HT1080 (cell line): ENCODE measurements at places on chromosomes 13 and 19.

- peak; percentile 28 for DNase-seq
These were observed 29.4 kb downstream of the RFXAP start for GRCh38 chr13:36848199-36848982.

DNA sequence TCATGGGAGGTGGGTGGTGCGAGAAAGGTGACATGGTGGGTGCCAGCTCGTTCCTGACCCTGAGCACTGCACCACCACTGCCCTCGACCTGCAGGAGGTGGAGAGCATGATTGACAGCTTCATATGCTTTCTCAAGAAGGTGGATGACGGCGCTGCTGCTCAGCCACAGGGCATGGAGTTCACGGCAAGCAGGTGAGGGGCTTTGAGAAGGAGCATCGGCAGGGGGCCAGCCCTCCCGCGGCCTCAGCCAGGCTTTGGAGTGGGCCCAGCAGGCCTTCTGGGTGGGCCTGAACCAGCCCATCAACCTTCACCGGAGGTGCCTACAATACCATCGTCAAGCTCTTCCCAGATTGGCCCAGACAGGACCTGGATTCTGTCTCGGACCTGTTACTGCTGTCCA, 18.9 kb upstream of the ZNF14 start:
- no peak for DNase-seq

DNA sequence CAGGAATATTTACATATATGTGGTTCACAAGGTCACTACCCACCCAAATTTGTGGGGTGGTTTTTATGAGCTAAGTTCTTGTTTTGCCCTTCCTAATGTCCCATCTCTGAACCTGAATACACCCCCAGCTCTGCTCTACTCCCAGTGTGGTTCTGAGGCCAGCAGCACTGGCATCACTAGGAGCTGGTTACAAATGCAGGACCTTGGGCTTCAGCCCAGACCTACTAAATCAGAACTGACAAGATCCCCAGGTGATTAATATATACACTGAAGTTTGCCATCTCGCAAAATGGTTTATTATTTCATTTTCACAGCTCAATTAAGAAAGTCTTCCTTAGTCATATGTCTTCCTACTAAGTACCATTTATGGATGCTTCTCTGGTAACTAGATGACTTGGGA, 67.9 kb downstream of the FOXO1 start:
- no peak for DNase-seq

- DNase-seq: no peak
These were observed 38.2 kb upstream of the GJB6 start for GRCh38 chr13:20270163-20270865.
